ENCODE measurements at places on chromosomes 6 and 20.
A peak's percentile ranks its signal among the peaks of the same experiment; 100 is the strongest.

- DNase-seq, result no peak
These were observed 6.4 kb upstream of the NCOA7 start for GRCh38 chr6:125784365-125784764.

DNA sequence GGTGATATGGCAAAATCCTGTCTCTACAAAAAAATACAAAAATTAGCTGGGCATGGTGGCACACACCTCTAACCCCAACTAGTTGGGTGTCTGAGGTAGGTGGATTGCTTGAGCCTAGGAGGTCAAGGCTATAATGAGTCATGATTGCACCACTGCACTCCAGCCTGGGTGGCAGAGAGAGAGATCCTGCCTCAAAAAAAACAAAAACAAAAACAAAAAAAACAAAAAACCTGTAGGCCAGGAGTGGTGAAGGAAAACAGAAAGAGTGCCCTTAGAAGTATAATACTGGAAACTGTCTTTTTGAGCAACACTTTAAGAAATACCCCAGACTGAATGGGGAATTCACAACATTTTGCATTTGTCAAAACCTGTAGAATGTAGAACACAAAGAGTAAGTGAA, 85.3 kb downstream of the JARID2 start:
- no peak for DNase-seq

DNA sequence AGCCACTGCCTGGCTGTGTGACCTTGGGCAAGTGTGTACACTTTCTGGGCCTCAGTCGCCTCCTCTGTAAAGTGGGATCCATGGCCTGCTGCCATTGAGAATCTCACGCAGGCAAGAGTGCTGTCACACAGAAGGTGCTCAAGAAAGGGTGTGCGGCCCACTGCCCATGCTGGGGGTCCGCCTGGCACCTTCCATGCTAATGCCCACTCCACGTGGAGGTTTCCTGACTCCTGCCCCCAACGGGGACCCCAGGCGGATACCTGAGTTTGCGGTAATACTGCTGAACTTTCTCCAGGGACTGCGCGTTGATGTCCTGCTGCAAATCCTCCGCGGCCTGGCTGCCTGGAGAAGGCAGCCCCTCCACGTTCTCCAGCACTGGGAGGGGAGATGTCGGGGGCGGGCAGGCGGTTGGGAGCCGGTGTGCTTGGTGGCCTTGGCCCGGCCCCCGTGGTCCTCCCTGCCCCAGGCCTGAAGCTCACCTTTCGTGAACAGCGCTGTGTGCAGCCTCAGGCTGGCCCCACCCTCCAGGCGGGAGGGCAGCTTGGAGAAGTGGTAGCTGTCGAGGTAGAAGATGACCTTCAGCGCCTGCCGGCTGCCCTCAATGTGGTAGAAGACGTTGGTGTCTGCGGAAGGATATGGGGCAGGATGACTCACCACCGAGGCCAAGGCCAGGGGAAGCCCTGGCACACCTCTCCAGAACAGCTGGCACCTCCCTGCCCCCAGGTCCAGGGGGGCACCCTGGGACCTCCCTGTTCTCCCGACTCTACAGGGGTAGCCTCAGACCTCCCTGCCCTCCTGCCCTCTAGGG, 195.6 kb downstream of the PREX1 start:
- no peak for DNase-seq

DNA sequence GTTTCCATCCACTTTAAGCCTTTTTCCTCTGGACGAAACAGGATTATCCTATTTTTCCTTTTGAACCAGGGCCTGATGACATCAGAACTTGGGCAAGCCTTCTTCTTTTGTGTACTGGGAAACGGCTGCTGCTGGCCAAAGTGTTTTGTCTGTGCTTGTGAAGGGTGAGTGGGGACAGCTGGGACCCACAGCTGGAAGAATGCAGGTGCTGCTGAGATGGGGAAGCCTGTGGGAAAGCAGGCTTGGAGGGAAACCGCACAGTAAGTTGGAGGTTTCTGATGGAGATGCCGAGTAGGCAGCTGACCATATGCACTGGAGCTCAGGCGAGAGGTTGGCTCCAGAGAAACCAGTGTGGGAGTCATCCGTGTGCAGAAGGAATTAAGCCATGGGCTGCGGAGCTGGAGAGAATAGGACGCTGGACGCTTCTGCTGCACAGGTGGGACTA, 8.5 kb upstream of the PSMG4 start:
- no peak for DNase-seq

GRCh38 chr20:56411759-56412472, at the start of gene CASS4:
CASS4 (plus strand) TSS chr20:56412260; CDS start chr20:56412459, 199 bp downstream.
- no peak for DNase-seq

DNA sequence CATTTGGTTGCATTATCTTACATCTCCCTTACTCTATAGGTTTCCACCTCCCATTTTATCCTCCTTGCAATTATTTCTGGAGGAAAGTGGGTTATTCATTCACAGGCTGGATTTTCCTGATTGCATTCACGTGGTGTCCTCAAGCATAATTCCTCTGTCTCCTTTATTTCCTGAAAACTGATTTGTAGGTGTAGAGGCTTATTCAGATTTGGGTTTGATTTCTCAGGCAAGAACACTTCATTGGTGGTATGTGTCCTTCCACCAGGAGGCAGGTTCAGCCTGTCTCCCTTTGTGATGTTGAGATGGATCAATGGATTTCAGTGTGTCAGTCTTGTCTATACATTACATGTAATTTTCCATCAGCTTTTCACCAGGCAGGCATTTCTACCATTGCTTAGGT, 17.3 kb downstream of the DNPH1 start:
- no peak for DNase-seq

- DNase-seq, result no peak
These were observed 20.9 kb upstream of the KCNK16 start for GRCh38 chr6:39343396-39343870.

- peak; percentile 64 for DNase-seq
These were observed 102.1 kb downstream of the DLGAP4 start for GRCh38 chr20:36408219-36408618.

DNA sequence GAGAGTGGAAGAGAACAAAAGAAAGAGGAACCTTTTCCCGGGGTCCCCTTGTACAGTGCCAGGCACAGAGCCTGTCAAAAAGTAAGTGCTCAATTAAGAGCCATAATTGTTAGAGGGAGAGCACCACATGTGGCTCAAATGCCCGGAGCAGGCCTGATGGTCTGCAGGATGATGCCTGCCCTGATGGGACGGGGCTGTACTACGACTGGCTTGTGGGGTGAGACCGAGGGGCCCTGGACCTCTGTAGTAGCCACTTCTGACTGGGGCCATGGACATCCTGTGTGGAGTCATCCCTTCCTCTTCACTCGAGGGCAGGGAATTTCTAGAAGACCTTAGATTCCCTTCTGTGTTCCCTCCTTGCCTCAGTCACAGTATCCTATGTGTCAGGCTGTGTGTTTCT, 47.9 kb downstream of the KCNK5 start:
- DNase-seq, result no peak

GRCh38 chr6:5981126-5982026, 25.3 kb downstream of the NRN1 start:
- DNase-seq, result no peak

DNA sequence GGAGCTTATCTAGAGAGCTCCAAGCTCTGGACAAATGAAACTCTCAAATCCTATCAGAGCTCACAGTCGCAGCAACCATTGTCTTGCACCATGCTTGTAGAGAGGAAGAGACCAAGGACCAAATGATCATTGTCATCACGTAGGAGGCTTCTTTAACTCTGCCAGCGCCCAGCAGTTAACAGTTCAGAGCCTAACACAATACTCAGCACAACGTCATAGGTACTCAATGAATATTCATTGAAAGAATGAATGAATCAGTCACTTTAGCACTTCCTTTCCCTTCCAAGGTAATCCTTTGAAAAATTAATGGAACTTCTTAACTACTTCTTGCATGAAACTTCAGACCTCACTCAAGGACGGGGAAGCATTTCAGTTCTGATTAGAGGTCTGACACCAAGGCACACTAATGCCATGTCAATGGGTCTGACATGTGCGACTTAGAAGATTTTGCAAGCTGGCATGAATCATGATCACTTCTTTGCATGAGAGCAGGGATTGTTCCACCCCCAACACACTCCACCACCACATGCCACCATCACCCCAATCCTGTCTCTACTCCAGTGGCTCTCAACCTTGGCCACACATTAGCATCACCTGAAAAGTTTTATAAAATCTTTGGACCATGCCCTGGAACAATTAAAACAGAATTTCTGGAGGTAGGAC, 45.1 kb downstream of the KHDC1L start:
- no peak for DNase-seq

DNA sequence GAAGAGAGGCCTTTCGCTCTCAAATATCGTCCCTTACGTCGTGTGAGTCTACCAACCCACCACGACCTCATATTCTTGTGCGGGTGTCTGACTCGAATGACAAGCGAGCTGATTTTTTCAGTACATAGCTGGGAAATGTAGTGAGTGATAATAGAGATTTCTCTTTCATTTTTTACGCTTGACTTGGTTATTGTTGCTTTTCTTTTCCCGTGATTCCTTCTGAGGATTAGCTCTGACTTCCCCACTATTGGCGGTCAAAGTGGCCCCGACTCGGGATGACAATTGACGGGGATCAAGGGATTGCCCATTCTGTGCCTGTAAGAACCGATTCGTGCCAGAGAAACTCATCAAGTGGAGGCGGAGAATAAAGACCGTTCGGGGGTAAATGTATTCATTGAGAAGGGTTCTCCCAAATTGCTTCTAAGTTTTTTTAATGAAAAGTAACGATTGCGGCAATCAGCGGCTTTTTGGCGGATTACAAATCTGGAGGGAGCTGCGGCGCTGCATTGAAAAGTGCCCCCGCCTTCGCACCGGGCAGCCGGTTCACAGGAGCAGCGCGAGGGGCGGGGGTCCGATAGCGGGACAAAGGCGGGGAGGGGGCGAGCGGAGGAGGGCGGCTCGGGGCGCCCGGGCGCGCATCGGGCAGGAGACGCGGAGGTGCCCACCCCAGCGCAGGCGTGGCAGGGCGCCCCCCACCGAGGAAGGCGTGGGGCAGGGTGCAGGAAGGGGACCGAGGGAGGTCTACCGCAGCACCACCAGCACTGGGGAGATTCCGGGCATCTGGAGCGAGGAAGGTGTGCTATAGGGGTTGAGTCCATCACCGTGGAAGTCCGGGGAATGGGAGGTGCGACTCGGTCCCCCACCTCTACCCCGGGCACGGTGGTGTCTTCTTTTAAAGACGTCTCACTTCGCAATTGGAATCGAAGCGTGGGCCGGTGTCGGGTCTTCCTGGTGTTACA, 44.5 kb upstream of the OSTM1 start:
- DNase-seq, result no peak

DNA sequence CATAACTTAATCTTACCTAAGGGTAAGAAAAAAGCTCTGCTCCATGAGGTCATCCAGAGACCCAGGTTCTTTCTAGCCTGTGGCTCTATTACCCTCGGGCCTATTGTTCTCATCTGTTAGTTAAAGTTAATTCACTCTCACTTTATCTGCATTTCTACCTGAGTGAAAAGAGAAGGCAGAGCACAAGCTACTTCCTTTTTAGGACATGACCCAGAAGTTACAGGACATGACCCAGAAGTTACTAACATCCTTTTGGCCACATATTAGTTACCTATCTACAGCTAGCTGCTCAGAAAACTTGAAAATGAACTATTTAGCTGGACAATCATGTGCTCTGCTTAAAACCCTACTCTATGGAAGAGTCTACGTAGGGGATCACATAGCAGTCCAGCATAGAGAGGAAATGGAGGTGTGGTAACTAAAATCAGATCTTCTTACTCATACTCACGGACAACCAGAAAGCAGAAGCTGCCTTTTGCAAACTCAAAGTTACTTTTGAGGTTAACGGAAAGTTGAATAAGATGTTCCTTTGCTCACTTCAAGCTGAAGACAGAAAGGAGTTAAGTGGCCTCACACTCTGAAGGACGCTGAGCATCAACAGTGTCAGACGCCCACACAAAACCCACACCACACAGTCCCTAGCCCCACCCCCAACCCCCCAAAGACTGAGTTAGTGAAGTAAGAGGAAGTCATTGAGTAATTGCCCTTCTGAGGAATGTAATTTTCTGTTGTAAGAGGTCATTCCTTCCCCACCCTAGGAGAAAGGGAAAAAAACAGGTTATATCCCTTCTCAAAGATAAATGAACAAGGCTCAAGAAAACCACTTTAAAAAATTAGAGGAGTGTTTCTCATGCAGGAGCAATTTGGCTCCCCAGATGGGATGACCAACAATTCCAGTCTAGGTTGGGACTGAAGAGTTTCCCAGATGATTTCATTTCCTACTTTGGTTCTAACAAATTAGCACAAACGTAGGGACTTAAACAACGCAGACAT, 45.9 kb upstream of the TAB2 start:
- no peak for DNase-seq

GRCh38 chr6:157988700-157989063, 7.0 kb downstream of the SYNJ2 start:
- no peak for DNase-seq

- DNase-seq, result no peak
These were observed 161.8 kb downstream of the LRFN2 start for GRCh38 chr6:40425192-40425919.

DNA sequence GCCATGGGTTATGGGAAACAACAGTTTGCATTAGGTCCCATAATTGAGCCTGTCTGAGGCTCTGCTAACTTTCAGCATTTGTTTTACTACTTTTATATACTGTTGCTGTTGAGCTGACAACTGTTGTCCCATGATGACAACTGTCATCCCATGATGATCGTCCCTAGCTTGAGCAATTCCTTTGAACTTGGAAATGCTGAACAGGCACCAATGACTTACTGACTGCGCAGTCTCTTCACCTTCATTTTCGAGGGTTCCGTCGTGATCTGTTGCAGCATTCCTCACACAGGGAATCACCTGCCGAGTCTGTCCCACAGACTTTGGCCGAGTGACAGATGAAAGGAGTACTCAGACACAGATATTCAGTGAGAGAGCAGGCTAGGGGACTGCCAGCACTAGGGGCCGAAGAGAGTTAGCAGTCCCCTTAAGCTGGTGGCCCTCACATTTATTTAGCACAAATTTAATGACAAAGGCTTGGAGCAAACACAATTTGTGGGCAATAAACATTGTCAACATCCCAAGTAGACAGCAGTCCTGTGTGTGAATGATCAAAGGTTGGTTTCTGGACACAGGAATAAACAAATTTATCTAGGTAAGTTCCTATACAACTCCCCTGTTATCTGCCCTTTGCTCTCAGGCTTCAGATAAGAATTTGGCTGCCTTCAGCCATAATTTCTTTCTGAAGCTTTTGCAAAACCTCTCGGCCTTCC, 10.0 kb upstream of the TBC1D20 start:
- no peak for DNase-seq

GRCh38 chr6:112156668-112157067, 69.3 kb downstream of the FAM229B start:
- DNase-seq, result no peak

DNA sequence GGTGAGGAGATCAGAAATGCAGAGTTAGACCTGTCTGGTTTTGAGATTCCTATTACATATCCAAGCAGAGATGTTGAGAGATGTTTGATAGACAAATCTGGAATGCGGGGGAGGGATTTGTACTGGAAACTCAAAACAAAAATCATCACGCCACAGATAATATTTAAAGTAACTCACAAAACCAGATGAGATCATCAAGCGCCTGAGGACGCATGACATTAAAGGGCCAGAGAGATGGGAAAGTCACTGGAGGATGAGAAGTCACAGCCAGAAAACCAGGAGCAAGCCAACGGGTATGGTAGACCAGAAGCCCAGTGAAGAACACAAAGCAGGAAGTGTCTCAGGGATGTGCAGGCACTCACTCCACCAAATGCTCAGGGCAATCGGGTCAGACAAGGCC, 87.7 kb downstream of the DLL1 start:
- no peak for DNase-seq

GRCh38 chr6:8082954-8083858, 19.0 kb upstream of the BLOC1S5 start:
- DNase-seq, result no peak
